NCI-H82 (cell line): ENCODE measurements at places on chromosomes 16 and 17.

DNA sequence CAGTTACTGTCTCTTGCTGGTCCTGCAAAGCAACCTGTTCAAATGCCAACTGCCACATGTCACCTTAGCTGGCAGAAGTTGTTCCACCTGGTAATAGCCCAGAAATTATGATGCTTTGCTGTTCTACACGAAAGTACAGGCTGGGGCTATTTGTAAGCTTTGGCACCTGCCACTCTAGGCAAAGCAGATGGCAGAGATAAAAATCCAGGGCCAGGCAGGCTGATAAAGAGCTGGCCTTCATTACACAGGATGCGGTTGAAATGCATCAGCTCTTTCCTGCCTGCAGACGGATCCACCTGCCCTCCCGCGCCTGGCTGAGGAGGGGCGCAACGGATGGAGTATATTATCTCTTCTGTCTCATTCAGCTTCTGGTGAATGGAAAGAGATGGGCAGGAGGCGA, 29.3 kb upstream of the KDM8 start:
- DNase-seq, result no peak

- DNase-seq, result no peak
Observed at GRCh38 chr17:17719199-17719940, 38.1 kb downstream of the RAI1 start.

- no peak for DNase-seq
Observed at GRCh38 chr16:11205754-11206581, 50.0 kb downstream of the SOCS1 start.

GRCh38 chr17:1487939-1488825, 4.3 kb downstream of the MYO1C start:
- peak; percentile 89 for DNase-seq

GRCh38 chr16:4994719-4995434, 36.7 kb downstream of the SEC14L5 start:
- DNase-seq, result no peak

GRCh38 chr17:49557312-49558024, 18.2 kb upstream of the NXPH3 start:
- peak; percentile 92 for DNase-seq

DNA sequence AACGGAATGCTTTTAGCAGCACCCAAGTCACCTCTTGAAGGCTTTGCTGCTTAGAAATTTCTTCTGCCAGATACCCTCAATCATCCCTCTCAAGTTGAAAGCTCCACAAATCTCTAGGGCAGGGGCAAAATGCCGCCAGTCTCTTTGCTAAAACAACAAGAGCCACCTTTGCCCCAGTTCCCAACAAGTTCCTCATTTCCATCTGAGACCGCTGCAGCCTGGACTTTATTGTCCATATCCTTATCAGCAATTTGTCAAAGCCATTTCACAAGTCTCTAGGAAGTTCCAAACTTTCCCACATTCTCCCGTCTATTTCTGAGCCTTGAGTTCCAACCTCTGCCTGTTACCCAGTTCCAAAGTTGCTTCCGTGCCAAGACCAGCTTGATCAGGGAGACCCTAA, 27.4 kb downstream of the TMC6 start:
- no peak for DNase-seq

DNA sequence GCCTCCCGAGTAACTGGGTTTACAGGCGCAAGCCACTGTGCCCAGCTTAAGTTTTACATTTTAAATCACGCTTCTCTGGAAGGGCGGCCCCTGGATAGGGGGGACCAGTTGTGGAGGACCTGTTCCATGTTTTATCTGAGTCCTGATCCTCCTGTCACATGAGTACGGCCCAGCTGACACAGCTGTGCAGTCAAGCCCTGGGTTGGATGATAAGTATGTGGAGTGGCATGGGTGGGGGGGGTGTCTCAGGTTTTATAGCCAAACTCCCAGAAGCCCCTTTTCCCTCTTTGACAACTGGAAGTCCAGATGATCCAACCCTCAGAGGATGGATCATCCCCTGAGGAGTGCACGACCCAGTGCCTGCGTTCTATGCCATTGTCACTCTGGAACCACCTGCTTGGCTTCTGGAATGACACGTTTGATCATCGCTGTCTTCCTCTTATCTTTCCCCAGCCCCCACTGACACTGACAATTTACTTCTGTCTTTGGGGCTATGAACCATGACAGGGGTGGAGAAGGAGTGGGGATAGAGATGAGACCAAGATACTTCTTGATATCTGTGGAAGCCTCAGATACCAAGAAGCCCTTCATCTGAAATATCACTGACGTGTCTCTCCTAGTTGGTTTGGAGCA, 191.2 kb downstream of the MSI2 start:
- DNase-seq, result no peak

- no peak for DNase-seq
Observed at GRCh38 chr17:17349724-17350106, 46.5 kb downstream of the NT5M start.

DNA sequence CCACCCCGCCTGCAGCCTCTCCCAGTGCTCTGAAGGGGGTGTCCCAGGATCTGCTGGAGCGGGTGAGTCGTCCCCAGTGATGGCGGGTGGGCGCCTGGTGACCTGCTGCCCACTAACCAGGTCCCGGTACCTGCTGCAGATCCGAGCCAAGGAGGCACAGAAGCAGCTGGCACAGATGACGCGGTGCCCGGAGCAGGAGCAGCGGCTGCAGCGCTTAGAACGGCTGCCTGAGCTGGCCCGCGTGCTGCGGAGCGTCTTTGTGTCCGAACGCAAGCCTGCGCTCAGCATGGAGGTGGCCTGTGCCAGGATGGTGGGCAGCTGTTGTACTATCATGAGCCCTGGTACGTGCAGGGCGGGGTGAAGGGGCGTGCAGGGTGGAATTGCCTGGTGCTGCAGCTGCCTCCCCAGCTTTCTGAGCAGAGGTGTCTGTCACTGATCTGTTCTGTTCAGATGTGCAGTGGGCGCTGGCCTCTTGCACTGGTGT, 3.6 kb downstream of the CDT1 start:
- DNase-seq, result no peak

- DNase-seq, result no peak
Observed at GRCh38 chr16:10617662-10618420, 37.4 kb upstream of the EMP2 start.

- peak; percentile 43 for DNase-seq
Observed at GRCh38 chr16:53726625-53727024, 22.7 kb downstream of the FTO start.

GRCh38 chr17:12665263-12666210, at the start of gene MYOCD:
Gene MYOCD, plus strand, starts transcription at chr17:12665890. Its CDS starts 299 bp downstream, at chr17:12666189.
- peak; percentile 63 for DNase-seq

GRCh38 chr16:88781140-88782077, 3.6 kb downstream of the PIEZO1 start:
- no peak for DNase-seq

GRCh38 chr16:52191531-52192134, 355.3 kb downstream of the TOX3 start:
- peak; percentile 81 for DNase-seq

- DNase-seq, result no peak
Observed at GRCh38 chr16:78431701-78432100, 332.2 kb downstream of the WWOX start.

DNA sequence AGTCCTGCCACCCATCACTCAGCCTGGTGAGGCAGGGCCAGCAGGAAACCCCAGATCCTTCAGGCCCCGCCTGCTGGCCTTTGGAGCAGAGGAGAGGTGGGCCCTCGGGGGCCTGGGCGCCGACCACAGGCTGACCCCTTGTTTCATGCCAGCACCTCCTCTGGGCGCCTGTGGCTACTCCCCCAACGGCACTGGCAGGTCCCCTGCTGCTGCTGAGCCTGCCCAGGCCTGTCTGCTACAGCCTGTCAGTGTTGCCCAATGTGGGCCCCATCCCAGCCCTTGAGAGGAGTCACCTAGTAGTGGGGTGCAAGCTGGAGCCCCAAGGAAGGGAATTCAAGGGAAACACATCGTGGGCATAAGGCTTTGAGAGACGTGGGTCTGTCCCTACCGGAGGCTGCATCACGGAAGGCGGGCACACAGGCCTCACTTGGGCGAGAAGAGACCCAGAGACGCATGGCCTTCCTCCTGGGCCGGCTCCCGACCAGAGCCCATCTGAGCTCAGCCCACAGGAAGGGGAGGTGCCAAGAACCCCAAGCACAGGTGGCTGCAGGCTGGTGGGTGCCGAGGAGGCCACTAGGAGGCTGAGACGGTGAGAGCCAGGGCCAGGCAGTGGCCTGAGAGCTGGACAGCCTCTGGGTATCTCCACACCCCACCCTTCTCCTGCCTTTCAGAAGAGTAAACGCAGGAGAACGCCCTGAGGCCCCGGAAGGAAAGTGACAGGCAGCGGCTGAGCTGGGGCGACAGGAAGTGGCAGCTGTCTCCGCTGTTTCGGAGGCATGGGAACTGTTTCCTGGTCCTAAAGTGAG, 8.0 kb upstream of the FASN start:
- peak; percentile 71 for DNase-seq

- DNase-seq, result no peak
Observed at GRCh38 chr17:4500191-4500571, 1.5 kb downstream of the SPNS2 start.

- DNase-seq, result no peak
Observed at GRCh38 chr17:48543107-48543853, 1.6 kb downstream of the HOXB2 start.

DNA sequence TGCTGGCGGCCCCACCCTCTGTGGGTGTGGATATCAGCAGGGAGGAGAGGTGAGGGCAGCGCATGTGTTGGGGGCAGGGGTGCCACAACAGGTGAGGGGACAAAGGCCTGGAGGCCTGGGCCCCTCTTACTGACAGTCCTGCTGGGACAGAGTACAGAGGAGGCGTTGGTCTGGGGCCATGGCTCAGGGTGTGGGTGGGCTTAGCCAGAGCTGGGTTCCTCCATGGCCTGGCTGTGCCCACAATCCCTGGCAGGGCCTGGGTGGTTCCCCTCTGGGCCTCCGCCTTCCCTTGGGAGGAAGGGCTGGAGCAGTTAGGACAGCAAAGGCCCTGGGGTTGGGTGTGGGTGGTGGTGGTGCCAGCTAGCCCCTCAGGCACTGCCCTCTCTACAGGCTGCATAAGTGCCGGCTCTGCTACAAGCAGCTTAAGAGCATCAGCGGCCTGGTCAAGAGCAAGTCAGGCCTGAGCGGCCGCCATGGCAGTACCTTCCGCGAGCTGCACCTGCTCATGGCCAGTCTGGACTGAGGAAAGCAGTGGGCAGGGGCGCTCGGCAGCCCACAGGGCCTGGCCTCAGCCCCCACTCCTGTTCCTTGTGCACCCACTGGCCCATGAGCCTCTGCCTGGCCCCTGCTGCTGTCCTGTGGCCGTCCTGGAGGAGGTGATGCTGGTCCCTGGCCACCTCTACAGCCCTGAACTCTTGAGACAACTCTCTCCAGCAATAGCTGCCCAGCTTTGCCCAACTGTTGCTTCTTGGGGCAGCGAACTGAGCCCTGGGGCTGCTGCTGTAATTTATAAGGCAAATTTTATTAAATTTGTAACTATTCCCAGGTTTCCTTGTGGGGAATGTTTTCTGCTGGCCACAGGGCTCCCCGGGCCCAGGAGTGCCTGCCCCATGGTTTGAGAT, 21.1 kb downstream of the KATNB1 start:
- DNase-seq, result no peak

GRCh38 chr17:34633351-34633750, 54.0 kb downstream of the TMEM132E start:
- DNase-seq, result no peak

DNA sequence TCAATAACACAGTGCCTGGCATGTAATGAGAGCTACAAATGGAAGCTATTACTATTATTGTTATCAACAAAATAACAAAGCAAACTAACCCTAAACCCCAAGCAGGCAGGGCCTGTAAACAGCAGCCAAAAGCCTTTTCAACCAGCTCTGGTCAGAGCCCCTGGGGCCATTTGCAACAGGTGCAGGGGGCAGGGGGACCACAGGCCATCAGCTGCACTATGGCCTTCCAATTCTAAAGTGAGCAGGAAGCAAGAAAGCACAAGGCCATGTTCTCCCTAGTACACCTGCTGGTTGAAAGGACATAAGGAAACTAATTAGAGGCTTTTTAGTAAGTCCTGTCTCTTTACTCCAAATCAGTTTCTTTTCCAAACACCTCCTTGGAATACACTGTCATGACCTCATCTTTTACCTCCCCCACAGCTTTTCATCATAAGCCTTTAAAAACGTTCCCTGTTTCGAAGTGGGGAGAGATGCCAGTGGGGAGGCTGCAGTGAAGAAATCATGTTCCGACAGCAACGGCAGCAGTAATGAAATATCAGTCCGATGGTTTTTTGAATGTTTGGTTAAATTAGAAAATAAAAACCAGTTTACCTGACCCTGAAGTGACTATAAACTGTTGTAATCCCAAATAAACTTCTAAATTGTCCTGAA, 68.4 kb upstream of the GSG1L start:
- DNase-seq, result no peak

- no peak for DNase-seq
Observed at GRCh38 chr16:1674751-1675664, 3.1 kb upstream of the JPT2 start.

DNA sequence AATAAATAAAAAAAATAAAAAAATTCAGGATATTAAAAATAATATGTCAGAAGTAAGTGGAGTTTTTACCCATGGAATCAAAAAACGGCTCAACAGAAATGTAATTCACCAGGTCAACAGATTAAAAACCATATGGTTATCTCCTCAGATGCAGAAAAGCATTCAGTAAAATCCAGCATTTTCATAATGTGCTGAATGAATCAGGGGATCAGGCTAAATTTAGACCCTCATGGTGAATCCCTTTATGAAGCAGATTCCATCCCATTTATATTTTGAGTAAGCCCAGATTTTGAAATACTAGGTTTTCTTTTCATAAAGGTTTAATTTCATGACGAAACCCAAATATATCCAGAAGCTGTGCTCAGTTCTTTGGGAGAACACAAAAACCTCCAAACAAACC, 84.4 kb downstream of the OR1D5 start:
- no peak for DNase-seq

- no peak for DNase-seq
Observed at GRCh38 chr16:12543700-12544476, 259.8 kb downstream of the CPPED1 start.

DNA sequence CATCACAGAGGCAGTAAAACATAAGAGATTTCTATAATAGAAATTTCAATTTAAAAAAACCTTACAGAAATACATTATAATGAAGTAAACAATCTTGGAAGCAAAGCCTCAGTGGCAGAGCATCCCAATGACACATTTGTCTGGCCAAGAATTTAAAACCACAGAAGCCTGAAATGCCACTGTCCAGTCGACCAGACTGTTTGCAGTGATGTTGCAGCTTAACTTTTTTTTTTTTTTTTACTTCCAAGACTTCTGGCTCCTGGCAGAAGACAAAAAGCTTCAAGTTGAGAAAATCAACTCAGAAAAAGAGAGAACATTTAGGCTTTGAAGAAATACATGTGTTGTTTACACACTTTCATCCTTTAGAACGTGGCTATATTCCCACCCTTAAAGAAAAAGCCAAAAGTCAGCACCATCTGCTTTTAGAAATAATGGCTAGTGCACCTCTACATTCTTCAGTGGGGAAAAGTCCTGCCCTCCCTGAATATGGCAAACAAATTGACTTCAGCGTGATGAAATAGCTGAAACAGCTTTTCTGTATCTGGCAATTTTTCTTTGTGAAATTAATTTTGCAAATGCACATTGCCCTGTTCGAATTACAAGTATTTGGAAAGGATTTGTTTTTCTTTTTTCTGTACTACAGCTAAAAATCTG, 205.5 kb upstream of the MON1B start:
- no peak for DNase-seq
